Body of pancreas (tissue), 4 donors: ENCODE measurements at places on chromosomes 2 and 18. TPM values are rescaled to one million over a fixed set of nuclear protein-coding genes. Genes with fewer than 3 reads are reported as not detected.

GRCh38 chr2:26646986-26647672 lies 6.0 kb upstream of the CIB4 start:
- no peak for DNase-seq

DNA sequence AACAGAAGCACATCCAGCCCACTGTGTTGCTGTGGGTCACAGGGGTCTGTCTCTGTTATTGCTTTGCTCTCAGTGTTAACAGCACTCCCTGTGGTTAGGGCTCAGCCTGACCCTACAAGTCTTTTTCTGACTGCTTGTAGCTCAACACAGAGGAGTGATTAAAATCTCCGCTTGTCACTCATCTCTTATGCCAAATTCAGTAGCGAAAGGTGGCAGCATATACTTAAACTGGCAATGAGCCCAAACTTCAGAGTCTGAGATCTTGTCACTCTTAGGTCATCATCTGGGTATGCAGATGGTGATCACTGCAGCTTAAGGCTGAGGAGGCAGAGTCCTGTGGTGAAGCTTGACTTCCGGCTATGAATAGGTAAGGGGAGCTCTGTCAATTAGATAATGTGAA lies 63.3 kb upstream of the CSRNP3 start:
- no peak for DNase-seq

- no peak for DNase-seq
Observed at GRCh38 chr18:61475931-61476330, 142.7 kb downstream of the CDH20 start.

DNA sequence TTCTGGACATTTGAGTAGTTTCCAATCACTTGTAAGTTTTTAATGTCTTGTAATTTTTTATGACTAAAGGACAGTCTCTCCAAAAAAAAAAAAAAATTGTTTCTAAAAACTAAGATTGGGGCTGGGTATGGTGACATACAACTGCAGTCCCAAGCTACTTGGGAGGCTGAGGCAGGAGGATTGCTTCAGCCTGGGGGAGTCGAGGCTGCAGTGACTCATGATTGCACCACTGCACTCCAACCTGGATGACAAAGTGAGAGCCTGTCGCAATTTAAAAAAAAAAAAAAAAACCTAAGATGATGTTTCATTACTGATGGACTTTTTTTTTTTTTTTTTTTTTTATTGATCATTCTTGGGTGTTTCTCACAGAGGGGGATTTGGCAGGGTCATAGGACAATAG lies 34.4 kb upstream of the PKDCC start:
- DNase-seq = no peak

DNA sequence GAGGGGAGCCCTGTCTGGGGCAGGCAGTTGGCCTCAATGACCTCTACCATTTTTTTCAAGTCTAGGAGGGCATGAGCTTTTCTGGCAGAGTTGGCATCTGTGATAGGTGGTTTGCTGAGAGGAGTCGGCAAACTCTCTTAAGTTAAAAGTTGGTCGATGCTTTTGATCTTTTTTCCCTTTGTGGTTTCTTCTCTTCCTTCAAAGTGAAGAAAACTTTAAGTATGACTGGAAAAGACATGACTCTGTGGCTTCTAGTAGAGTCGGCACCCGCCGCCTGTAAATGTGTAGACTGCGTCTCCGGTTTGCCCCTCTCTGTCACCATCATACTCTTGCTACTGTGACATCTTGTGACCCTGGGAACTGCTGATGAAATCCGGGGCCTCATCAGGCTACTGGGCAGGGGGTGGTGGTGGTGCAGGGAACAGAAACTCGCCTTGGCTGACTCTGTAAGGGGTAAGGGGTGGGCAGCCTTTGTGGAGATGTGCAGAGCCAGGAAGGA lies 21.1 kb downstream of the INPP5D start:
- peak; percentile 43 for DNase-seq

GRCh38 chr2:223732346-223732745 lies 105.0 kb downstream of the AP1S3 start:
- DNase-seq = no peak

- DNase-seq = peak; percentile 45
Observed at GRCh38 chr2:190088917-190089316, 26.4 kb upstream of the MSTN start.

The FSHR gene
- total RNA-seq = not detected

The M1AP gene
- total RNA-seq = not detected

The MOCOS gene
- 1.3 TPM for total RNA-seq

The AUP1 gene
- 170 TPM for total RNA-seq

The SKOR2 gene
- total RNA-seq = not detected

The EDAR gene
- total RNA-seq = not detected

The AP1S3 gene
- total RNA-seq = 2.0 TPM

The ARHGEF4 gene
- 28.8 TPM for total RNA-seq
